ENCODE measurements at places on chromosomes 5 and 9.

DNA sequence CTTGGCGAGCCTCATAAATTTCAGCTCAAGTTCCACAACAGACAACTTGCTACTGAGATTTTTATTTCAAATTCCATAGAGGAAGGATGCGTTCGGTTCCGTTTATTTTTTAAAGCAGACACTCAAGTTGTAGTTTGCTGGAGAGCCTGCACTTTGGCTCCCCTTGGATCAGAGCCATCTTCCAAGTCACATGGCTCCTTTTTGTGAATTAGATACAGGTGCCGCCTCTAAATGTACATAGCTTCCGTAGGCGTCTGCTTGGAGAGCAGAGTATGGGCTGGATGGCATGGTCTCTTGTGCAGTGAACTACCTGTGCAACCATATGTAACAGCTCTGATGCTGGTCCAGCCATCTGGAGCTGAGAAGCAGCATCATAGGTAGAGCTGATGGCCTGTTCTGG is 73.9 kb upstream of the WWC1 start:
- DNase-seq = no peak

GRCh38 chr9:23962101-23962500 is 136.1 kb upstream of the ELAVL2 start:
- no peak for DNase-seq

DNA sequence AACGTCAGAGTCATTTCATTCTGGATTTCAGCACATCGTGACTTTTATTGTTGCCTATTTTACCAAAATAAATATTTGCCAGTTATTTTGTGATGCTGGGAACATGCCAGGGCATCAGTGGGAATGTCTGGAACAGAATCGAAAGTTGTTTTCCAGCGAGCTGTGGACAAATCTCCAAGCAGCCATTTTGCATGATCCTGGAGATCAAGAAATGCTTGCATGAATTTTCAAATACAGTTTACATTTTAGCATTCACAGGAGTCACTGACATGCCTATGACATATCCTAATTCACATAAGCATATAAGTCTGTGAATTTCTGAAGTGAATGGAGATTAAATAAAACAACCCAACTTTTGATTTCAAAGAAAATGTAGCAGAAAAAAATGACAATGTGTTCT is 119.4 kb downstream of the VCAN start:
- DNase-seq = no peak

GRCh38 chr9:100933656-100934055 is 94.9 kb upstream of the PLPPR1 start:
- DNase-seq = no peak

DNA sequence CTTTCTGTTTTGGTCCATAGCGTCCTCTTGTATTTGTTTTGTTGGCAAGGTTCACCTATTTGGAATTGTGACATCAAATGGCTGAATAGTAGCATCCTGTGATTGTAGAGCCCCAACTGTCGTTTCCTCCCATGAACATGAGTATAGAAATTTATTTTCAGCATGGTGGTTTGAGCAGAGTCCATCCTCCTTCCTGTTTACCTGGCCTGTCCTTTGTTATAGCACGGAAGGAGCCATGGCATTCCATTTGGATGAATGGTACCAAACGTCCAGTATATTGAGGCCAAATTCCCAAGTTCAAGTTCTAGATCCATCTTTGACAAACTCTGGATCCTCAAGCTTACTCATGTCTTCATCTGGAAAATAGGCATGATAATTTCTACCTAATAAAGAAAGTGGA is 16.8 kb downstream of the RASGRF2 start:
- no peak for DNase-seq

GRCh38 chr5:6742081-6742758 is 29.0 kb downstream of the TENT4A start:
- no peak for DNase-seq

- DNase-seq = no peak
These were observed 61.6 kb downstream of the CSNK1A1 start for GRCh38 chr5:149489605-149490037.

- DNase-seq = no peak
These were observed 6.5 kb upstream of the MAT2B start for GRCh38 chr5:163498886-163499285.

- no peak for DNase-seq
These were observed 41.3 kb upstream of the OLFM1 start for GRCh38 chr9:135045928-135046738.

- DNase-seq = no peak
These were observed 72.1 kb upstream of the ANKRD55 start for GRCh38 chr5:56305001-56305950.

DNA sequence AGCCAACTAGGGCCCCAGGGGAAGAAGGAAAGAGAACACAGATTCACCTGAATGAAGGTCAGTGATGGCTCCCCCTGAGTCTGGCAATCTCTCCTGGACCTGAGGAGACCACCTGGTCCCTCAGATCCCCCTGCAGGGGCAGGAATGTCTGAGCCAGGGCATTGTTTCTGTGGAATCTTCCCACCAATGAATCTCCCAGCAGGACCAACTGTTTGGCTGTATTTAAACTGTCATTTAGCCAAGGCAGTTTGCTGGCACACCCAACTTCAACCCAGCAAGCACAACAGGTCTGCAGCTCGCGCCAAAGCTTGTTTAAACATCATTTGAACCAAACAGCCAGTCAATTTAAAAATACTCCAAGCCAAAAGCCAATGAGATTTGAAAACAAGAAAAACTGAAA is 92.6 kb downstream of the SH3TC2 start:
- DNase-seq = no peak

DNA sequence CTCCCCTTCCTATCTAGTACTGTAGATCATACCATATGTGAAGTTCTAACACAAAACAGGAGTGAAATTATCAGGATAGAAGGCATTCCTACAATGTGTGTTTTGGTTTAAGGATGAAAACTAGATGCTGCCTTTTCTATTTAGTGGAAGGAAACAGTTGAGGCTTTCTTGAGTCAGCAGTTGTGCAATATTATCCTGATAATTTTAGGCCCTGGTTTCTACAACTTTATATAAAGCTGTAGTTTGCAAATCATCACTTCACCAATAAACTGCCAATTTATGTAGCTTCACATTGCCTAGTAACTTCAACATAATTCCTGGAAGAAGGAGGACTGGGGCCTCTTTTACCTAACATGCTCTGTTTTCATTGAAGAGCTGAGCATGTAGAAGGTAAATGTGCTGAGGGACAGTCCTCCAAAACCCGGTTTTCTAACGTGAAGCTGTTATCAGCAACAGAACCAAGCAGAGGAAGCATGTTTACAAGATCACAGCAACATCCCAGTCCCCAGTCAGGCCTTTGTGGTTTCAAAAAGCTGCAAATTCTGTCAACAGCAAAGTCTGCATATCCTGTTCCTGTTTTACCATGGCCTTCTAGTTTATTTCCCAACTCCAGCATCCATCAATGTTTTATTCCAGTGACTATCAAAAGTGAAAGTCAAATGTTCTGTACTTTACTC is 513.4 kb upstream of the MEF2C start:
- DNase-seq = no peak

DNA sequence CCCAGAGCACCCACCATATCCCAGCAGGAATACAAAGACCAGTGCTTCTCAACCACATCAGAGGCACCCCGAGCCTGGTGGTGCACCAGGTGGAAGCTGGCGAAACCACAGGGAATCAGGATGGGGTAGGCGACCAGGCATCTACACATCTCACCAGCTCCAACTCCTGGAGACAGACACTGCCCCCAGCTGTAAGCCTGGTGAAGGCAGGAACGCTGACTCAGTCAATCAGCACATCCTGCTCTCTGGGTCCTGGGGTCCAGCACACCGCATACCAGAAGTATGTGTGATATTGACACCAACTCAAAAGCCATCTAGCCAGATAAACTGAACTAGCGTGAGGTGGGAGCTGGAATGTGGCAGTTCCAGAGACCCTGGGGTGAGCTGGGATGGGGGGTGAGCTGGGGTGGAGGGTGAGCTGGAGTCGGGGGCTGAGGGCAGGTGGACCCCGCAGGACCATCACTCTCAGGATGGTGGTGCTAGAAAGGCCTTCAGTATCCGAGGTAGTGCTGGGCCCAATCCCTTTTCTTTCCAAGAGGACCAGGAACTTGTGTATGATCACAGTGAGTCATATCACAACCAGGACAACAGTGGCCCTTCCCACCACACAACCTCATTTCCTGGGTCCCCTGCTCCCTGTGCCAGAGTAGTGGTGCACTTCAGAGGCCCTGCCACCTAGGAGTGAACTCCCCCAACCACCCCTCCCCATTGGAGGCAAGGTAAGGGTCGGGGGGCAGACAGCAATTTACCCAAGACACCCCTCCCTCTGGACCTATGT is 2.5 kb downstream of the DBN1 start:
- DNase-seq = no peak

DNA sequence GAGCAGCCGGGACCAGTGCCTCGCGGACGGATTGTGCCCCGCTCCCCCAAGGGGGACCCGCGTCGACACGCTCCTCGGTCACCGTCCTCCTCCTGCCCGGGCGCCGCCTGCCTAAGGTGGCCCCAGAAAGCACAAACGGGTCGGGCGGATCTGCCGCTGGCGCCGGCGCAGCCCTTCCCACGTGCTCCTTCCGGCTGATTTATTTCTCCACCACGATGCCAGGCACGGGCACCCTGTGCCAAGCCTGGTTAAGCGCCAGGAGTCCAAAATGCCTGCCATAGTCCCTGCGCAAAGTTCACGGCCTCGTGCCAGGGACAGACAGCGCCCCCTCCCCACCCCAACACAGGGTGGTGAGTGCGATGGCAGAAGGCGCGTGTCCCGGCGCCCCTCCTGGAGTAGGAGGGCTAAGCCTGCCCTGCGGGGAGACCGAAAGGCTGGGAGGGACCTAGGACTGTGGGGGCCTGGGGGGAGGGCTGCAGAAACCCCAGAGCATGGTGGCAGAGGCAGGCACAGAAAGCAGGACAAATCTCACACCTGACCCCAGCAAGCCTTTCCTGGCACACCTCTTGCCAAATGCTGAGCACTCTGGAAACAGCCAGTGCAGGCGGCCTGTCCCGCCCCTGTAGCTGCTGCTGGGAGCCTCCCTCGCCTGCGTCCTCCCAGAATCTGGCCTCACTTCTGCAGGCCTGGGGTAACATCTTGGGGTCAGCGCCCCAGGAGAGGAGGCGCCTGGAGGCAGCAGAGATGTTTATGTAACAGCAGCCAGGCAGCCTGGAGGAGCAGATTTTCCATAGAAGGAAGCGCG is 1.1 kb upstream of the NOTCH1 start:
- no peak for DNase-seq

- DNase-seq = no peak
These were observed 1.3 kb upstream of the ST8SIA4 start for GRCh38 chr5:100904259-100904861.

DNA sequence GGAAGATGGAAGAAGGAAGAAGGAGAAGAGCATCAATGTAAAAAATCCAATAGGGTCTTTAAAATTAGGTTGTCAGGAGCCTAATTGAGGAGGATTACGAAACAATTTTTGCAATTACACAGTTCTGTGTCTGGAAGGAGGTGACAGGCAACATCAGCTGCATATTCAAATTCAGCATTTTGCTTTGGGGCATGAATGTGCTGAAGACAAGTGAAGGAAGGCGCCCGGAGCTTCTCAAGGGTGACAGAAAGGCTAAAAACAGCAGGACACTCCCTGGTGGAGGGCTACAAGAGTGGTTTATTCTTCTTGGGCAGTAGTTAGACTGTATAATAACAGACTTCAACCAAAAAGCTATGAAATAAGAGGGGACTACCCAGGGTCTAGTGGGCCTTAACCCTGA is 188.3 kb downstream of the BRINP1 start:
- DNase-seq = no peak

DNA sequence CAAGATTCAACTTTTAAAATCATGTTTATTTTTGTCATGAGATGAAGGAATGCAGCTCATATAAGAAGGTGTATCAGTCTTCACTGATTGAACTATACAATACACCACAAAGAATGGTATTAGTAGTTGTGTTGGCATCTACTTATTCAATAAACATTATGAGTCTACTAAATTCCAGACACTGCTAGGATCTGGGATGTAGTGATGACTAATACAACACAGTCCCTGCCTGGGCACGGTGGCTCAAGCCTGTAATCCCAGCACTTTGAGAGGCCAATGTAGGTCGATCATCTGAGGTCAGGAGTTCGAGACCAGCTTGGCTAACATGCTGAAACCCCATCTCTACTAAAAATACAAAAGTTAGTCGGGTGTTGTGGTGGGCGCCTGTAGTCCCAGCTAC is 171.4 kb upstream of the NFIB start:
- DNase-seq = no peak

DNA sequence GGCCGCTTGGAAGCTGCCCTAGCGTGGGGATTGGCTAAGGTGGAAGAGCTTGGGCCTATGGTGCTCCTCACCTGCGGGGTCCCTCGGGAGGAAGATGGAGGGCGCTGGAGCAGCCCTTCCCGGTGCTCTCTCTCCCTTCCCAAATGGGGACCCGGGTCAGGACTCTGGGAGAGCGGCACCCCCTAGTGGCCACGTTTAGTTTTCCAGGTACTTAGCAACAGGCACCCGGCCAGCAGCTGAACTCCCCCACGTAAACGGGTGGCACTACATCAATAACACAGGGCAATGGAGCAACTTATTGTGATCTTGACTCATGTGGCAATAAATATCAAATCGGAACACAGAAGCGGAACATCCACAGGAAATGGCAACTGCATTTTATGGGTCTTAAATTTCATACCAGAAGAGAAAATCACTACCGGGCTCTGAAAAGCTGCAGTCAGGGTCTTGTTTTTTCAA is 316.6 kb downstream of the AGTPBP1 start:
- DNase-seq = peak; percentile 24

DNA sequence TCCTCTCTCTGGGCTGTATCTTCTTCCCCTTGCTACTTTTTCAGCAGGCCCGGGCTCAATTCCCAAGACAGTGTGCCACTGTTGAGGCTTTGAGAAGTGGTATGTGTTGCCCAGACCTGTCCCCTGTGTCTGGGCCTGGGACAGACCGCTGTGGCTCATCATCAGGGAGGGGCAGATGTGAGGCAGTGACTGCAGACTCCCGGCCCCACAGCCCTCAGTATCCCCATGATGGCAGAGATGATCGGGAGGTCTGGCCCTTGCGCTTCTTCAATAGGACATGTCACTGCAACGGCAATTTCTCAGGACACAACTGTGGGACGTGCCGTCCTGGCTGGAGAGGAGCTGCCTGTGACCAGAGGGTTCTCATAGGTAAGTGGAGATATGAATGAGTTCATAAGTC is 828 bp downstream of the TYRP1 start:
- DNase-seq = no peak

DNA sequence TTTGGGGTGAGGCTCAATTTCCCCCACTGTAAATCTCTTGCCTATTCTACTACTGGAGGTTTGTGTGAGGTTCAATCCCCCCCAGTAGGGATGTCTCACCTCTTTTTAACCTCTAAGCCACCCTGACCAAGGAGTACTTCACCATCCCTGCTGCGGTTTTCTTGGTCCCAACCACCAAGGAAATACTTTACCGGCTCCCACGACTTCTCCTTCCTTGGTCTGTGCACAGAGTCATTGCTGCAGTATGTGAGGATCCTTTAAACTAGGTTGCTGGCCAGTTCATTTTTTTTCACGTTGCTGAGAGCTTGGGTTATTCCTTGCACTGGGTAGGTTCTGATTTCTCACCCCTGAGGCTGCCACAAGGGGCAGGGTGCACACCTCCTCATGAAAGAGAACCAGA is 22.5 kb upstream of the HMGCS1 start:
- DNase-seq = no peak

GRCh38 chr9:116471944-116472506 is 215.1 kb upstream of the TRIM32 start:
- DNase-seq = no peak

GRCh38 chr9:119451426-119451825 is 82.2 kb upstream of the BRINP1 start:
- no peak for DNase-seq

Data from stimulated activated CD8-positive, alpha-beta memory T cell treated with anti-CD3 and anti-CD28 coated beads, Interleukin-4, amount 100 ng/mL, for 24 hours (primary cell).